ENCODE measurements at places on chromosomes 4 and X. TPM values are rescaled to one million over a fixed set of nuclear protein-coding genes. Genes with fewer than 3 reads are reported as not detected.

The TCEAL2 gene
- not detected for total RNA-seq

The ENPP6 gene
- not detected for total RNA-seq

The INTU gene
- 1.5 TPM for total RNA-seq

The PRMT9 gene
- 3.2 TPM for total RNA-seq

The RAB39B gene
- total RNA-seq, result 0.55 TPM

The RAB41 gene
- not detected for total RNA-seq

The ZNF185 gene
- 9.3 TPM for total RNA-seq

The MAGEB1 gene
- not detected for total RNA-seq

The KLHL34 gene
- total RNA-seq, result not detected

The PCDH19 gene
- total RNA-seq, result 0.02 TPM
